Fibroblast of skin of abdomen (primary cell): ENCODE measurements at places on chromosomes 16 and 17.
A peak's percentile ranks its signal among the peaks of the same experiment; 100 is the strongest.

- no peak for DNase-seq
Observed at GRCh38 chr17:77326636-77327035, 185.9 kb downstream of the SEC14L1 start.

GRCh38 chr16:26155221-26155620 is 463.5 kb downstream of the HS3ST4 start:
- no peak for DNase-seq

- no peak for DNase-seq
Observed at GRCh38 chr16:79296491-79296890, 304.0 kb downstream of the MAF start.

DNA sequence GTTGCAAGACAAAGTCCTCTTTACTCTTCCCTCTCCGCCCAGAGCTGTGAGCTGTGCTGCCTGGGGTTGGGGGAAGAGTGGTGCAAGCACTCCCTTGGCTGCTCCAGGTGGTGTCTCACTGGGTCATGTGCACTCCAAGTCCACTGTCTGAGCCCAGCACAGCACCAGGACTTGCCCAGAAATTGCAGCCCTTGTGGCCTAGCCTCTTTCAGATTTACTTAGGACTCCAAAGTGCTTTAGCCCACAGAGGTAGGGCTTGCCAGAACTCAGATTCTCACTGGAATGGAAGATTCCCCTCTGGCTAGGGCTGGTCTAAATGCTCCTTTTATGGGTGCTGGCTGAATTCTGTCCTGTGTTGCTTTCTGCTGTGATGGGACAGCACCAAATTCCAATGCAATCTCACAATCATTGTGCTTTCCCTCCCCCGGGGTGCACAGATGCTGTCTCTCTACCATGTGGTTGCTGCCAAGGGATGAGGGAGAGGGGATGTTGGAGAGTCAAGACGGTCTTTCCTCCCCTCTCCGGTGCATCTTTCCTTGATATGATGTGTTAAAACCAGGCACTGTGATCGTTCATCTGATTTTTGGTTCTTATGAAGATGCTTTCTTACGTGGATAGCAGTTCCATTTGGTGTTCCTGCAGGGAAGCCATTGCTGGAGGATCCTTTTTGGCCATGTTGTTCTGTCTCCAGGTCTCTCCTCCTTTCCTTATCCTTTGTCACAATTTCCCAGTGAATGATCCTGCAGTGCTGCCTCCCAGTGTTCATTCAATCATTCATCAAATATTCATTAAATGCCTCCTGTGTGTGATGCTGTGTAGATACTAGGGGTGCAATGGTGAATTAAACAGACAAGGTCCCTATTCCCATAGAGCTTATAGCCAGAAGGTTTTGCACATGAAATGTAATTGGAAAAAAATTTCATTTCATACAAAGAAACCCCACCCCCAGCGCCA is 216.3 kb downstream of the SPECC1 start:
- no peak for DNase-seq

DNA sequence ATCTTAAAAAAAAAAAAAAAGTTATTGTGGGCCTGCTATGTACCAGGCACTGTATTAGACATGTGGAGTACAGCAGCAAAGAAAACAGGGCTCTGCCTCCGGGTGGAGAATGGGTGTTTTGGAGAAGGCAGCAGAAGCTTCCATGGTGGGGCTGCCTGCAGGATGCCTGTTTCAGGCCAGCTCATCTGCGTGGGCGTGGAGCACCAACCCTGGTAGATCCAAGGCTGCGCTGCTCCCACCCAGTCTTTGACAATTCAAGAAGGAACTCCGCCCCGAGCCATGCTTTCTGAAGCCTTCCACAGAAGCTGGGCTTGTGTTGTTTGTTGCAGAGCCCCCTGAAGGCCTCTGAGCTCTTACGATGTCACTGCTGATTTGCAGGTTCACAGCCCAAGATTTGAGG is 23.2 kb upstream of the CACNG1 start:
- no peak for DNase-seq

DNA sequence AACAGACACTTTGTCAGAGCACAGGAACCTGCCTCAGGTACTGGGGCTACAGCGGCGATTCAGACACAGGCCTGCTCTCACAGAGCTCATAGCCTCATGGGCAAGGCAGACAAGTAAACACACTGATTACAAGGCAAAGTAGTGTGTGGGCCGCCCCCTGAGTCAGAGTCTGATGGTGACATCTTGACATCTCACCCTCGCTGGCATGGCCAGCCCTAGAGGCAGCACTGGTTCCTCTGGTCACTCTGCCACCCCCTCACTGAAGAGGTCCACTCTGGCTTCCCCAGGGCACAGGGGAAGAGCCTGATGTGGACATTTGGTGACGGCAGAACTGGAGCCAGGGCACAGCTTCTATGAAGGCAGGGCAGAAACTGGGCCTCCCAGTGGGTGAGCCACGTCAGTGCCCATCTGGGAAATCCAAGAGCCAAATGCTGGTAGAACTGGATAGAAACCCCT is 32.9 kb upstream of the TOB1 start:
- no peak for DNase-seq

GRCh38 chr16:82156761-82157533 is 13.1 kb downstream of the MPHOSPH6 start:
- DNase-seq, result no peak

DNA sequence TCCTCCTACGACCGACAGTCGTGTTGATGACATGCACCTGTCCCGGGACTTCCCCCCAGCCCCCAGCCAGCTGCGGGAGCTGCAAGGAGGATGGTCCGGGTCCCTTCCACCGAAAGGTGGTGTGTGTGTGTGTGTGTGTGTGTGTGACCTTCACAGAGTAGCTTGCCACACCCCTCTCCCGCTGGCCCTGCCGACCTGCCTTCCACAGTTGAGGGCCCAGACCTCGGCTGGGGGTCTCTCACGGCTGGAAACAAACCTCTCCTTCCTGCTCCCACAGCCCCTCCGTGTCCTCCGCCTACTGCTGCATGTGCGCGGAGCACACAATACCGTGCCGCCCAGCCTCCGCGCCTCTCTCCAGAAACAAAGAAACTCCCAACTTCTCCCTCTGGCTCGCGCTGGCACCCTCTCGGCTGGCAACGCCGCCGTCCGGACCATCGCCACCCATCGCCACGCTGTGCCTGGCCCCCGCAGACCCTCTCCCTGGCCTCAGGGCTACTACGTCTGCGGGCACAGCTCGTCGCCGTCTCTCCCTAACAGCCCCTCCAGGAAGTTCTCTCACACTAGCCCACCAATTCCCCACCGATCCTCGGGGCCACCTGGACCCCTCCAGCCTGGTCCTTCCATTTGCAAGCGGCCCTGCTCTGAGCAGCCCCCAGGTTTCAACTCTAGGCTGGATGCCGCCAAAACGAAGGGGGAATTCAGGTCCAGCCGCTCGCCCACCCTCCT is 81.2 kb downstream of the TIMM22 start:
- DNase-seq, result no peak

- DNase-seq, result no peak
Observed at GRCh38 chr17:70499067-70499786, 329.9 kb downstream of the KCNJ2 start.

DNA sequence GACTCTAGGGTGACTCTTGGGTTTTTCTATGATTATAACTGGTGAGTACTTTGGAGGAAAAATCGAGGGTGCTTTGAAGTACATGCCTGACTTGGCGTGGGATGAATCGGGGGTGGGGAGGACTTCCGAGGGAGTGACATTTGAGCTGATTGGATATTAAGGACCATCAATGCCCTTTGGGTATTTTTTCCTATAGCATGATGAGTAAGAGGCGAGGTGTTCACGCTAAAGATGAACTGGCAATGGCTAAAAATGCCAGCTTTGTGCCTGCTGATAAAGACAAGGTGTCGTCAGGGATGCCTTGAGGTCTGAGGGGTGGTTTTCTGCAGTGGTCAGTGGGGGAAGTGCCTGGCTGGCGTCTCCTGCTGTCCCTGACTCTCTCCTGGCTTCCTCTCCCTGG is 25.3 kb downstream of the USP43 start:
- DNase-seq, result no peak

GRCh38 chr17:35849469-35850348 is 19.0 kb downstream of the HEATR9 start:
- DNase-seq, result peak; percentile 55

GRCh38 chr16:55248494-55248893 is 75.5 kb upstream of the IRX6 start:
- DNase-seq, result no peak

DNA sequence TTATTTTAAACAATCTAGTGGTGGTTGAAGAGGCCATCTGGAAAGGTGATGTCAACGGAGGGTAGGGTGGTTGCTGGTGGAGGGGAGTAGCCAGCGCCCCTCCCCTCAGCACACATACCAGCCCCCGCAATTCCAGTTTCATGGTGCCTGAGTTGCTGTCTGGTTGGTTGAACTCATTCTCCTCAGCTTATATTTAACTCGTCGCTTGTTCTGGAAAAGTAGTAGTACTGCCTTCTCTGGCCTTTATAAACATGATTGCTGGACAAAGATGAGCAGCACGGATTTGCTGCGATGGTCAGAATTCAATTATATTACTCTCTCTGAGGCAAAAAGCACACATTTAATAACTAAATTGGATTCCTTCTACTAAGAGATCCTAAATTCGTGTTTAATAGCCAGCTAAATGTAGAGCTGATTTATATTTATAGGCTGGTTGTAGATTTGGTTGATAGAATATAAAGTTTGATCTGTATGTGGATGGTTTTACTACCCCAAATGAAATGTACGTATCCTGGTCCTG is 238.0 kb upstream of the TBX2 start:
- no peak for DNase-seq

- DNase-seq, result no peak
Observed at GRCh38 chr17:29141514-29141876, 38.7 kb downstream of the MYO18A start.
